ENCODE measurements at places on chromosomes 4 and X. TPM values are rescaled to one million over a fixed set of nuclear protein-coding genes. Genes with fewer than 3 reads are reported as not detected.

DNA sequence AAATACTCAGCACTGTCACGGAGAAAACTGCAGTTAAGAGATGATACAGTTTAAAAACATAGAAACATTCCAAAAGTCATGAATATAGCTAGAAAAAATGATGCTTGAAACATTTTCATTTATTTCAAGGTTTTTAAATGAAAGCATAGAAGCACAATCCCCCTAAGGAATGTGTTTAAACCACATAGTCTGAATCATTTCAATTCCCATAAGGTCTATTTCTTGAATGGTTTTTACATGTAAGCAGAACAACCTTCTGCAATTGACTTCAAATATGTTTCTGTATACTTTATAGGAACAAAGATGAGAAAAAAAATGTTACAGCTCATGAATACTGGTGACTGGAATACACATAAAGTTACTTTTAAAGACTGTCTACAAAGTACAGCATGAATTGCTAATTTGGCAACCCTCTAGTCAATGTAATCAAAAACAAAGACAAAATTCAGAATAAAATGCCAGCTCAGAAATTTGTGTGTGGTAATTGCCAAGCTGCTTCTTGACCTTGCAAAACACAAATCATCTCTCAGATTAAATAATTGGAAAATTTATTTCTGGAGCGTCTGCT lies 886.4 kb upstream of the ADGRL3 start:
- no peak overlapping the region for H3K4me3 ChIP-seq
- no peaks in the 10 kb centered on the region for H3K4me1 ChIP-seq
- DNase-seq = no peak

- no peak for DNase-seq
- H3K27me3 ChIP-seq = no peaks in the 10 kb centered on the region
- no peak overlapping the region for H3K4me3 ChIP-seq
Measured at GRCh38 chrX:120137439-120137838, 21.0 kb upstream of the RHOXF2 start.

IL13RA2 gene
- total RNA-seq = 2.2 TPM

GRCh38 chrX:123927845-123928244 lies 33.7 kb upstream of the STAG2 start:
- H3K27me3 ChIP-seq = no peaks in the 10 kb centered on the region
- H3K4me1 ChIP-seq = no peaks in the 10 kb centered on the region
- DNase-seq = no peak
- H3K4me3 ChIP-seq = no peak overlapping the region
- H3K36me3 ChIP-seq = peaks cover 3% of the 10 kb centered on the region
- no peak overlapping the region for H3K27ac ChIP-seq

DNA sequence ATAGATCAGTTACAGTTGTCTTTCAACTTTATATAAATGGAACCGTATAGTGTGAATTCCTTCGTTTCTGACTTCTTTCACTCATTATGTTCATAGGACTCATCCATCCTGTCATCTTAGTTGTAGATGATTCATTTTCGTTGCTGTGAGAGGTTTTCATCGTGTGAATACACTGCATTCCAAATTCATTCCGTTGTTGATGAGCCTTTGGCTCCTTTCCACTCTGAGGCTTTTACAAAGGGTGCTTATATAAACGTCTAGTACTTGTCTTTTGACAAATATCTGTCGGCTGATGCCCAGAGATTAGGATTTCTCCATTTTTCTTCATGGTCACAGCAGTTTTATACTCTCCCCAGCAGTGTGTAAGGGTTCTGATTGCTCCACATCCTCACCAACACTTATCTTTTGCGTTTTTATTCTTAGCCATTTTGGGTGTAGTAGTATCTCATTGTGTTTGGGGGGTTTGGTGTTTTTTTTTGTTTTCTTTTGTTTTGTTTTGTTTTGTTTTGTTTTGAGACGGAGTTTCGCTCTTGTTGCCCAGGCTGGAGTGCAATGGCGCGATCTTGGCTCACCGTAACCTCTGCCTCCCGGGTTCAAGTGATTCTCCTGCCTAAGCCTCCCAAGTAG lies 48.6 kb downstream of the LRP2BP start:
- no peaks in the 10 kb centered on the region for H3K27me3 ChIP-seq
- H3K27ac ChIP-seq = no peak overlapping the region
- H3K4me1 ChIP-seq = no peaks in the 10 kb centered on the region
- H3K36me3 ChIP-seq = peaks cover 30% of the 10 kb centered on the region
- no peak overlapping the region for H3K4me3 ChIP-seq

DNA sequence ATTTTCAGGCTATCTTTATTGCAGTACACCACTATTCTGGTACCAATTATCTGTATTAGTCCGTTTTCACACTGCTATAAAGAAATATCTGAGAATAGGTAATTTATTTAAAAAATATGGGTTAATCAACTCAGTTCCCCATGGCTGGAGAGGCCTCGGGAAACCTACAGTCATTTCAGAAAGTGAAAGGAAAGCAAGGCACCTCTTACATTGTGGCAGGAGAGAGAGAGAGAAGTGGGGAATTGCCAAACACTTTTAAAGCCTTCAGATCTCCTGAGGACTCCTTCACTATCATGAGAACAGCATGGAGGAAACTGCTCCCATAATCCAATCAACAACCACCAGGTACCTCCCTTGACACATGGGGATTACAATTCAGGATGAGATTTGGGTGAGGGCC lies 54.7 kb downstream of the AMER1 start:
- no peaks in the 10 kb centered on the region for H3K27me3 ChIP-seq
- no peak for DNase-seq
- H3K36me3 ChIP-seq = no peaks in the 10 kb centered on the region

GRCh38 chr4:74105656-74106280 lies 6.8 kb upstream of the CXCL2 start:
- H3K4me1 ChIP-seq = peaks cover 22% of the 10 kb centered on the region
- H3K27me3 ChIP-seq = peaks cover 8% of the 10 kb centered on the region
- no peak for DNase-seq

- no peak for DNase-seq
- H3K27ac ChIP-seq = no peak overlapping the region
- no peaks in the 10 kb centered on the region for H3K4me1 ChIP-seq
- H3K36me3 ChIP-seq = no peaks in the 10 kb centered on the region
Measured at GRCh38 chr4:64250061-64250460, 159.2 kb downstream of the TECRL start.

GRCh38 chr4:57151481-57151880 lies 41.3 kb upstream of the IGFBP7 start:
- peaks cover 4% of the 10 kb centered on the region for H3K36me3 ChIP-seq
- no peak for DNase-seq
- H3K27ac ChIP-seq = no peak overlapping the region
- H3K4me1 ChIP-seq = peaks cover 21% of the 10 kb centered on the region

EGFL6 gene
- 0.40 TPM for total RNA-seq

CT55 gene
- not detected for total RNA-seq

TRPC3 gene
- total RNA-seq = 0.45 TPM

- peak within 1 kb of the TSS; percentile 99 for H3K4me3 ChIP-seq
- H3K4me1 ChIP-seq = peaks cover 33% of the 10 kb centered on the region
Measured at GRCh38 chr4:20251796-20252655, at the start of gene SLIT2. Gene SLIT2 (plus strand): TSS chr4:20251905. CDS start chr4:20253816, 1,911 bp downstream.

TEC gene
- 1.8 TPM for total RNA-seq

NHSL2 gene
- total RNA-seq = 11.3 TPM

- H3K36me3 ChIP-seq = no peaks in the 10 kb centered on the region
- H3K4me3 ChIP-seq = no peak overlapping the region
- H3K27me3 ChIP-seq = peaks cover 4% of the 10 kb centered on the region
- H3K4me1 ChIP-seq = no peaks in the 10 kb centered on the region
- H3K27ac ChIP-seq = no peak overlapping the region
Measured at GRCh38 chr4:144667500-144667899, 21.5 kb downstream of the HHIP start.

SCML2 gene
- total RNA-seq = 2.5 TPM

CPLX1 gene
- 5.6 TPM for total RNA-seq

GRCh38 chr4:53591372-53591892 lies at the start of gene LNX1:
Gene LNX1 (minus strand): TSS chr4:53591486. CDS start chr4:53574002, 17,484 bp downstream.
- H3K36me3 ChIP-seq = no peaks in the 10 kb centered on the region
- H3K27me3 ChIP-seq = no peaks in the 10 kb centered on the region
- H3K27ac ChIP-seq = peak within 1 kb of the TSS; percentile 93
- H3K4me1 ChIP-seq = peaks cover 51% of the 10 kb centered on the region
- peak within 1 kb of the TSS; percentile 85 for H3K4me3 ChIP-seq

DNA sequence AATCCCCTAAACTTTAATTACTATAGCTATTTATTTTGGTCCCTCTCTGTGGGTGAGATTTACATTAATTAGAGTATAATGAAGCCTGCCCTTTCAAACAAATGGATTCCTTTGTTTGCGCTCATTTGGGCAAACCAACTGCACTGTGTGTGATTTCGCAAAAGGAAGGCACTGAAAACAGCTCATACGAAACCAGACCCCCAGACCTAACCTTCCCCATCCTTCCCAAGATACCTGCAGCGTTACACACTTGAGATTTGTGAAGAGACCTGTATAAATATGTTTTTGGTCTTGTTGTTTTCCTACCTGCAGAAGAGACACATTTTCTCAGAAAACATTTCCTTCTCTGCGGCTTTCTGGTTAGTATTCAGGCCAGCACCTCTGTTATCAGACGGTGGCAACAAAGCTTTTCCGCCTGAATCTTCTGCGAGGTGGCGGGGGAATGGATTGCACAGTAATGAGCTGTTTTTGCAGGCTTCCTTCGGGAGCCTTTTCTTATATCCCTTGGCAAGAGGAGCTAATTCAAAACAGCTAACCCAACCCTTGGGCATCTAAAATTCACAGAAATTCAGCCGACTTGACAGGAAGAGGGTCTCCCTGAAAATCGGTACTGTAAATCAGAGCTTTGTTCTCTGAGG lies 47.6 kb downstream of the CBLL2 start:
- H3K36me3 ChIP-seq = no peaks in the 10 kb centered on the region
- no peak overlapping the region for H3K27ac ChIP-seq
- no peak for DNase-seq
- no peak overlapping the region for H3K4me3 ChIP-seq
- no peaks in the 10 kb centered on the region for H3K4me1 ChIP-seq

- no peaks in the 10 kb centered on the region for H3K36me3 ChIP-seq
- no peaks in the 10 kb centered on the region for H3K4me1 ChIP-seq
- DNase-seq = no peak
Measured at GRCh38 chr4:172035562-172035961, 222.4 kb downstream of the GALNTL6 start.

TGIF2LX gene
- total RNA-seq = not detected

DNA sequence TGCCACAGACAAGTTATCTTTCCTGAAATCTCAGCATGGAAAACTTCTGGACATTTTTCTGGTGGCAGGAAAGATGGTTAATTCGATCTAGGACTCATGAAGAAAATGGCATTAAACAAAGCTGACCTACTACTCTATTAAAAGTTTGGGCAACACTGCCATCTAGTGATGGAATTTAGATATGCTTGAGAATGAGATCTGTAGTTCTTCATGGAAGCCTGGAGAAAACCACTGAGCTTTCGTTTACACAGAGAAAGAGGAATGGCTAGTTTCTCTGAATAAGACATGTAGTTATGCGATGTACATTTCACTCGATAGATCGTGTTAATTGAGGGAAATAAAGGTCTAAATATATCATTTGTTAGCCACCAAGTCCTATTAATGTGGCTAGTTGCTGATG lies 51.7 kb upstream of the CHRDL1 start:
- no peak overlapping the region for H3K27ac ChIP-seq
- peaks cover 9% of the 10 kb centered on the region for H3K27me3 ChIP-seq
- DNase-seq = no peak
- H3K36me3 ChIP-seq = no peaks in the 10 kb centered on the region
- no peaks in the 10 kb centered on the region for H3K4me1 ChIP-seq
- H3K4me3 ChIP-seq = no peak overlapping the region

DNA sequence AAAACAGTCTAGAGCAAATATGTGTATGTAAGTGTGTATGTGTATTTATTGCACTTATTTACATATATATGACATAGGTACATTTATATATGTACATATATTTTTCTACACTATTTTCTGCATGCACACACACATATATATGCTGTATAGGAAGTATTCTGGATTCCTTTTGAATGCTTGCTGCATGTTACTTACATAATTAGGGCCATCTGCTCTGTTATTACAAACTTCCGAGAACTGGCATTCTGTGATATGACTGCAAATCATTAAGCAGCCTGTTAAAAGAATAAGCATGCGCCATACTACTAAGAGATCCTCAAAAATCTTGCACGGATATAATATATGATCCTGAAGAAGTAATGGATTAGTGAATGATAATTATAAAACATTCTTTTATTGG lies 1157.6 kb upstream of the TENM3 start:
- no peak overlapping the region for H3K4me3 ChIP-seq
- no peaks in the 10 kb centered on the region for H3K27me3 ChIP-seq
- H3K4me1 ChIP-seq = no peaks in the 10 kb centered on the region
- H3K27ac ChIP-seq = no peak overlapping the region
- no peak for DNase-seq
- no peaks in the 10 kb centered on the region for H3K36me3 ChIP-seq

- no peaks in the 10 kb centered on the region for H3K4me1 ChIP-seq
- H3K36me3 ChIP-seq = no peaks in the 10 kb centered on the region
- no peaks in the 10 kb centered on the region for H3K27me3 ChIP-seq
Measured at GRCh38 chrX:134599184-134599914, 58.9 kb downstream of the PLAC1 start.

GRCh38 chrX:7927259-7928167 lies at the start of gene PNPLA4:
Gene PNPLA4 (minus strand): TSS chrX:7927413. CDS start chrX:7926119, 1,294 bp downstream.
- peak within 1 kb of the TSS; percentile 97 for H3K4me3 ChIP-seq
- H3K27me3 ChIP-seq = no peaks in the 10 kb centered on the region
- peak within 1 kb of the TSS; percentile 97 for H3K27ac ChIP-seq
- DNase-seq = peak; percentile 81
- H3K36me3 ChIP-seq = peaks cover 3% of the 10 kb centered on the region

- H3K36me3 ChIP-seq = no peaks in the 10 kb centered on the region
- no peak overlapping the region for H3K4me3 ChIP-seq
- H3K27me3 ChIP-seq = peaks cover 4% of the 10 kb centered on the region
- H3K4me1 ChIP-seq = peaks cover 38% of the 10 kb centered on the region
- H3K27ac ChIP-seq = no peak overlapping the region
Measured at GRCh38 chr4:8006471-8006870, 66.8 kb upstream of the AFAP1 start.

DNA sequence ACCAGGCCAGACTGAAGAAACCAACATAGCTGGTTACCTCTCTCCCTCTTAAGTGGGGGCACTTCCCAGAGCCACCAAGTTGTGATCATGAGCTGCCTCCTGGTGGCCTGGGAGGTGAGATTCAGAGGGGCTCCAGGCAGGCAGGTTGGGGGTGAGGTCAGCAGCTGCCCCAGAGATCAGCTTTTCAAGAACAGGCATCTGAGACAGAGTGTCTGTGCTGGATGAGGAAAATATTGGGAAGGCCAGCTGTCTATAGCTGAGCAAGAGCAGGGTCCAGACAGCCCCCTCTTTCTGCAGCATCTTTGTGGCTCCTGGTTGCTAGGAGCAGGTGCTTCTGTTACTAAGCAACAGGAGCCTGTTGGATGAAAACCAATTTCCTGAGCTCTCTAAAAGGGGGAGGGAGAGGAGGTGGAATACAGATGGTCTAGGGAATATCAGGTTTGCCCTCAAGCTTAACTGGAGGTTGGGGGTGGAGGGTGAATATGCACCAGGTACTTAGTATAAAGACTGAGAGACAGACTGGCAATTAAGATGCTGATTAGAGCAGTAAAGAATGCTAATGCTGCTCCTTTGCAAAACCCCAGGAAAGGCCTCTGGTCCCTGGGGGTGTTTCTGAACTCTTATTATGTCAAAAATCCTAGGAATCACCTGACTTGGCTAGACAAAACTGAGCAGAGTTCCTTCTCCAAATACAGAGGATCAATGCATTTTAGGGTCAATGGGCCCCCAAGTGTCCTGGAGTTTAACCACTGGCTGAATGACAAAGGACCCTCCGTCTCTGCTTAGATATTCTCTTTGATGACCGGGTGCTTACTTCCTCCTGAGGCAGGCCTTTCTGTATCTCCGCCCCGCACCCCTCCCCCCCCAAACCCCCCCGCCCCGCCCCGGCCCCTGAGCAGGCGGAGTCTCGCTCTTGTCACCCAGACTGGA lies 21.4 kb downstream of the ZCCHC13 start:
- H3K27me3 ChIP-seq = no peaks in the 10 kb centered on the region
- no peak for DNase-seq
- no peaks in the 10 kb centered on the region for H3K4me1 ChIP-seq
- H3K4me3 ChIP-seq = no peak overlapping the region
- peak overlapping the region; percentile 36 for H3K27ac ChIP-seq
